ENCODE measurements at places on chromosomes 11 and 22.

- peak; percentile 47 for DNase-seq
These were observed 945 bp downstream of the ROBO3 start for GRCh38 chr11:124865902-124866851.

DNA sequence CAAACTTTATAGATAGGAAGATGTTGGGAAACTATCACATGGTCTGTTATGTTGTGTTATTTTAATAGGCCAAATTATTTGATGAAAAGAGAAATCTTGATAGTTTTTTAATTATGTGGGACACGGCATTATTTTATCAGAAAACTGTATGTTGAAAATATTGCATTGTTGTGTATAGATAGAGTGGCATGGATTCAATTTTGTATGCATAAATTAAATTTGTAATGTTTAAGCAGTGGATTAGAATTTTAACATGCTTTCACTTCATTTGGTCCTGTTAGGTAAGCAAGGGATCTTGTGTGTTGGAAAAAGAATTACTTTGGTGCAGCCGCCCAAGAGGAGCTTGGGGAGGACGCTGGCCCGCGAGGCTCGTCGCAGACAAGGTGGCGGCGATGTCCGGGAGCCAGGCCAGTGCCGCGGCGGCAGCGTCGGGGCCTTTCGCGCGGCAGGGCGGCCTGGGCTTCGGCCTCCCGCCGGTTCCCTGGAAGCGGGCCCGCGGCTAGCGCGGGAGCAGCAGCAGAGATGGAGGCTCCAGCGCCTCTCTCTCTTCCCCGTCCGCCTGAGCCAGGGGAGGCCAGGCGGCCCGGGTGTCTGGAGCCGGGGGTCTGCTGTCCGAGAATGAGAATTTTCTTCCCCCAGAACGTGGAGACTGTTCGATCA lies 82.7 kb downstream of the GGT1 start:
- no peak for DNase-seq

DNA sequence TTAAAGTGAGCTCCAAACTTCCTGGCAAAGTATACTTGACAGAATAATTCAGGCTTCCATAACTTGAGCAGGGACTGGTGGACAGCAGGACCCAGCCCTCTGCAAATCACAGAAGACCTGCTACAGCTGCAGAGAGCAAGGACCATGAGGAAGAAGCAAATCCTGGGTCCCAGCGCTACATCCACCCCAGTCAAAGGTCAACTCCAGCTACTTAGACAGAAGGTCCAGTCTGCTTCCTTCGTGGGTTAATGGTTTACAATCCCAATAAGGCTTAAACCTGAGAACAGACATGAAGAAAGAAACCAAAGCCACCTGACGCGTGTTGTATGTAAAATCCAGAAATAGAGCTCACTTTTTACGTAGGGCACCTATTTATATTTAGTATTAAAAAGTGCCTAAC lies 57.7 kb downstream of the SHANK2 start:
- DNase-seq: no peak

- DNase-seq: no peak
These were observed 11.5 kb downstream of the PPME1 start for GRCh38 chr11:74182635-74183034.

- peak; percentile 76 for DNase-seq
These were observed 7.2 kb upstream of the BID start for GRCh38 chr22:17781319-17782031.

DNA sequence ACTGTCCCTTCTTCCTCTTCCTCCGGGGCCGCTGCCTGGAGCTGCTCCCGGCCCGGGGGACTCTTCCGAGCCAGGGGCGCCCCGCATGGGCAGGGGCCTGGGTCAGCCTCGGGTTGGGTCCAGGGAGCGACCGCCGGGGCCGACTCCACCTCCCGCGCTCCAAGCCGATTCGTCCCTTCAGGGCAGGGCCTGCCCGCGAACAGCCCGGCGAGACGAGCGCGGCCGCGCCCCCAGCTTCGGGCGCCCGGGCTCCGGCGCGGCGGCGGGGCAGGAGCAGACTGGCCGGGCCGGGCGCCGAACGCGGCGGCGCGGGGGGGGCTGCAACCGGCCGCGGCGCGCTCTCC lies at the start of gene LARGE1:
LARGE1 (minus strand) TSS at position 280 of the 344 bp plus-strand sequence.
- no peak for DNase-seq

DNA sequence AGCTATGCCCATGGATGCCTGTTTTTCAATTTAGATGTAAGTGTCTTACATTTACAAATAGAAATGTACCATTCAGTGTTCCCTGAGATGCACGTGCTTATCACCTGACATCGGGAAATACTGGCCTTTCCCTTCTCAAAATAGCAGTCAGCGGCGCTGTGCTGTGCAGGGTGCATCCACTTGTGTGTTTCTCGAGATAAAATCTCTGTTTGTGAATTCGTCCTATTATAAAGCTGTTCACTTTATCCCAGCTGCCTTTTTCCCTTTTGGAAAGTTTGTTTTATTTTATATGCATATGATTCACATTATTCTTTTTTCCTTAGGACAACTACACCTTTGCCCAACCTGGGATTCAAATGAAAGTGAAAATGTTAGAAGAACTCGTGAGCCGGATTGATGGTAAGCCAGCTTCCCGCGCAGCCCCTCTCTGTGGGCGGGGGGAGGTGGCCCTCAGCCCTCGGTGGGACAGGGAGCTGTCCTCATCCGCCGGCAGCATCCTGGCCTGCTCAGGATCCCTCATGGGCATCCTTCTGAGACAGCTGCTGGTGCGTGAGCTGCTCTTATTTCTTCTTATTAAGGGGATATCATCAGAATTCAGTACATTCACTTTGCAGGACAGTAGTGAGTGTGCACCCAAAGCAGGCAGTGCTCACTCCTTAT lies 235.0 kb downstream of the TBC1D22A start:
- DNase-seq: no peak

DNA sequence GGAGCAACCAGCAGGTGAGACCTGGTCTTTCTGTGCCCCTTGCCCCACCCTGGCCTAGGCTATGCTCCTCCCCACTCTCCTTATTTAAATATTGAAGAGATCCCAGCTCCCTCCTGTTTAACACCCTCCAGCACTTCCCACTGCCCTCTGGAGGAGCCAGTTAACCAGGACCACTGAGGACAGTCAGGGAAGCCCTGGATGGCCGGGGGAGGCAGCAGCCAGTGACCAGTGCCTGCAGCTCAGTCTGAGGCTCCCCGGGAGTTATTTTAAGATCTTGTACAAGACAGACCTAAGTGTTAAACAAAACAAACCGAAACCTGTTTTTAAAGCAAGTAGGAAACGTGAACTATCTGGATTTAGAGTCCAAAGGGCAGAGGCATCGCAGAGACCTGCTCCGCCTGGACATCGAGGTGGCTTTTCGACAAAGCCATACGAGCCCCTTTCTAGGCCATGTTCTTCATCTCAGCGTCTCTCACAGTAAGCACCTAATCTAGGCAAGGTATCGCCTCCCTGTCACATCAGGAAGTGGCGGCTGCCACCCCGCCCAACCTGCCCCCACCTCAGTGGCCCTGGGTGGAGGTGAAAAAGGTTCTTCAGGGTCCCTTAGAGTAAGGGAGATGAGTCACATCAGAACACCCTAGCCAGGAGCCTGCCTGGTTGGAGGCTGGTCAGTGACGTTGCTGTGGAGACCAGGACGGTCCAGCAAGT lies 35.2 kb downstream of the TRMU start:
- DNase-seq: no peak

DNA sequence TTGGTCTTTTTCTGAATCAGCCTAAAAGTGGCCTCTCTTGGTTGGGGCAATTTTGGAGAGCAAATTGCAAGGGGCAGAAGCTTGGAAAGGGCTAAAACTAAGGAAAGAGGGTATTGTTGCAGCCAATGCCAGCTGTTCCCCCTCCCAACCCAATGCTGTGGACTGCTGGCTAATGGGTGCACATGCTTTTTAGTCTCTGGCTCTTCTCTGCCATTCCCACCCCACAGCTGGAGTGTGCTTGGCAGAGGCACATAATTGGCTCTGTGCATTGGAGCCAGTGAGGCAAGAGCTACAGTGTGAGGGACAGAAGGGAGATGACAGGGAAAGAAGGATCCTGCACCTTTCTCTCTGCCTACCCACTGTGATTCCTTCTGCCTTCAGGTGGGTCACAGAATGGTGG lies 140.0 kb downstream of the NECTIN1 start:
- DNase-seq: no peak

DNA sequence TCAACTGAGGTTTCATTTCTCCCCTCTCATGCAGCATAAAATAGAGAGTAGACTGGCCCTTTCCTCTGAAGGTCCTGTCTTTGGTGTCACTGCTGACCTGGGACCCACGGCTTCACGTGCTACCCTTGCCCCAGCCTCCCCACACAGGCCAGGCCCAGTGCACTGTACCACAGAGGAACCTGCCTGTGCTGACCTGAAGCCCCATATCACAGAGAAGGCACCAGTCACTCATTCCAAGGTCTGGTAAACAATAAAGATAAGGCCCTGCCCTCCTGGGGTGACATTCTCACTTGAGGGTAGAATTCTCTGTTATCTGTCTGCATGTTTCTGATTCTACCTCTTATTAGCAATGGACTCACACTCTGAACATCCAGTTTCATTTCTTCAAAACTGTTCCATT lies 51.3 kb downstream of the RPL27A start:
- no peak for DNase-seq

DNA sequence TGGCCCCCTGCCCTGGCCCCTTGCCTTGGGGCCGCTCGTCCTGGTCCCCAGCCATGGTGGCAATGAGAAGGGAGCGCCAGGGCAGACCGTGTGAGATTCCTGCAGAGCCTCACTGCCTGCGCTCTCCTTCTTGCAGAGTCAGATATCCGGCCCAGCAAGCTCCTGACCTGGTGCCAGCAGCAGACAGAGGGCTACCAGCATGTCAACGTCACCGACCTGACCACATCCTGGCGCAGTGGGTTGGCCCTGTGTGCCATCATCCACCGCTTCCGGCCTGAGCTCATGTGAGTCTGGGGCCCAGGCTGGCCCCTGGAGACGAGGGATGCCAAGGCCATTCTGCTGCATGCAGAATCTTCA lies 114.1 kb downstream of the MICAL2 start:
- peak; percentile 87 for DNase-seq

DNA sequence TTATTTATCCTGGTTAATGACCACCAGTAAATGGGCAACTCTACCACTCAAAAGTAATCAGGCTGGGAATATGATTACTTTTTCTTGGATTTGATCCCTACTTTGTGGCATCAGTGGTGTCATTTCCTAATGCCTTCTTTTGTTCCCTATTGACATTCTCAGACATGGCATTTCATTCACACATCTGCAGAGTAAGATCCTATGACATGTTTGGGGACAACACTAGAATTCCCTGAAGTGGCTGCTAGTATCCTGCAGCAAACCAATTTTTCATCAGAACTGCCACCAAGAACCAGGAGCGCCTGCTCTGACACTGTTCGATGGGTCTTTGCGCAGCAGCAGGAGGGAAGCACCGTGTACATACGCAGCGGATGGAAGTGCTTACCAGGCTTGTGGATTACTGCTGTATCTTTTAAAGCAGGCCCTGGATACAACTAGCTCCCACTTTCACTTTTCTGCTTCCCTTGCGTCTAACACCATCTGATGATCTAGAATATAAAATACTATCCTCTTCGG lies 97.7 kb downstream of the LARGE2 start:
- no peak for DNase-seq

- DNase-seq: no peak
These were observed 4.6 kb downstream of the WT1 start for GRCh38 chr11:32430568-32431381.

DNA sequence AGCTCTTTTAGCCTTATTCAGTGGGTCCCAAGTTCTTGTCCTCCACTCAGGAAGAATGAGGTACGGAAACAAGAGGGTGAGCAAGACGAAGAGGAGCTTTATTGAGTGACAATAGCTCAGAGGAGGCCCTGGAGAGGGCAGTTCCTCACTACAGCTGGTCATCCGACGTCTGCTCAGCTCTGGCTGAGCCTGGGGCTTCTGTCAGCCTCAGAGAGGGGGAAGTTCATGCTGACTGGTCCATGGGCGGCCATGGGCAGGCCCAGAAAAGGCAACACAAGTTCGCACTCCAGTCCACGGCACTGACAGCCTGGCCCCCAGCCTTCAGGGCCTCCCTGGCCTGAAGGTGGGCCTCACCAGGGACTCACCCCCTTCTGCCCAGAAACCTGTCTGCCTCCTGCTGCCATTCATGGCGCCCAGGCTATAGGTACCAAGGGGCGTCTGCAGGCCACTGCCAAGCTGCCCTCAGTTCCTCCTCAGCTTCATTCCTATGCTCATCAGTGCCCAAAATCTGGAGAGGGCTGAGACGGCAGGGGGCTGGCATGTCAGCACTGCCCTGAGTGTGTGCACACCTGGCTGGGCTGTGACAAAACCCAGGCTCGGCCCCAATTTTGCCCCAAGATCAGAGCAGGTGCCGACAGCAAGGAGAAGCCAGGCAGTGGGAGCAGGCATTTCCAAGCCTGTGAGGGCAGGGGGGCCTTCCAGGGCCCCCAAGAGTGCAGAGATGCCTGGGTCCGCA lies 21.7 kb upstream of the KIAA0930 start:
- no peak for DNase-seq

GRCh38 chr22:25143156-25144076 lies 56.2 kb upstream of the CRYBB3 start:
- DNase-seq: no peak

GRCh38 chr11:8384199-8384821 lies 120.6 kb upstream of the LMO1 start:
- DNase-seq: no peak

DNA sequence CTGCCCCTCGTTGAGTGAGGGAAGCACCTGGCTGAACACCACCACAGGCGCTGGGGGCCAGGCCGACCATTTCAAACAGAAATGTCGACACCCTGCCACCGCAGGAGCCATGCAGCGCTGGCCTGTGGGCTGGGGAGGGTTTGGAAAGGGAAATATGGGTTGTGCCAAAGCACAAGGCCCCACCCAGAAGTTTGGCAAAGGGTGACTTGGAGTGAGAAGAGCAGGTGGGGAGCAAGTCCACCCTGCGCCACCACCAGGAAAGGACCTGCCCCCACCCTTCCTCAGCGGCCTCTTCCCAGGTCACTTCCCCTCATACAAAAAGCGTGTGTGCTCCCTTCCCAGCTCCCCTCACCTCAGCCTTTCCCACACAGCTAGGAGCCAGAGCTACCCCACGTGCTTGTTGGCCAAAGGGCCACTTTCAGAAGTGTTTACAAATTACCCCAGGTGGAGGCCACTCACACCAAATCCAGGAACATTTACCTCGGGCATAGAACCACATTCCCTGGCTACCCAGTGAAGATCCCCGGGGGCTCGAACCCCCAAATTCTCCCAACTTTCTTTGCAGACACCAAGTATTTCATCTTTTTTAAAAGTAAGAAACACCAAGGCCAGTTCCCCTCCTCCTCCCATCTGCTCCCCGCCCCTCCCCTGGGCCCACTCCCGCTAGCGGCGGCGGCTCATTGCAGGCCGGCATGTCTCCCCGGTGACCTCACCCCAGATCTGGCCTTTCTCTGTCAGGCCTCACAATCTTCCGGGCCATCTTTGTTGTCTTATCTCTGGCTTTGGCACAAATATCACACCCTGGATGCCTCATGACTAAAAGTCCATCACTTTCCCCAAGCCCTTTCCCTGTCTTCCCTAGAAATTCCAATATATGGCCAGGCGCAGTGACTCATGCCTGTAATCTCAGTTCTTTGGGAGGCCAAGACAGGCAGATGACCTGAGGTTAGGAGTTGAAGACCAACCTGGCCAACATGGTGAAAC lies 20.5 kb upstream of the SCGB1A1 start:
- no peak for DNase-seq

DNA sequence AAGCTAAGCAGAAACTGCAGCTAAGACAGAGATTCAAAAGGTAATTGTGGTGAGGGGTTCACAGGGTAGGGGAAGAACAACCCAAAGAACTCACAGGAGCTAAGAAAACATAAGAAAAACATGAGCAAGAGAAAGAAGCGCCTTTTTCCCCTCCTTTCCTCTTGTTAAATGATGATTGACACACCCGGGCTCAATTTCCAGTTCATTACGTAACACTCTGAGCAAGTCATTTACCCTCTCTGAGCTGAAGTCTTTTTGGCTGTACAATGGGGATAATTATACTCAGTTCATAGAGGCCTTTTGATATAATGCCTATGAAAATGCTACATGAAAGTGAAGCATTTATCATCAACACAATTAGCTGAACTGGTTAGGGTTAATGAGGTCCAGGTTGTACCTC lies 17.2 kb downstream of the LRP4 start:
- DNase-seq: no peak
